A172 (cell line): ENCODE measurements at places on chromosomes 5 and 9.

DNA sequence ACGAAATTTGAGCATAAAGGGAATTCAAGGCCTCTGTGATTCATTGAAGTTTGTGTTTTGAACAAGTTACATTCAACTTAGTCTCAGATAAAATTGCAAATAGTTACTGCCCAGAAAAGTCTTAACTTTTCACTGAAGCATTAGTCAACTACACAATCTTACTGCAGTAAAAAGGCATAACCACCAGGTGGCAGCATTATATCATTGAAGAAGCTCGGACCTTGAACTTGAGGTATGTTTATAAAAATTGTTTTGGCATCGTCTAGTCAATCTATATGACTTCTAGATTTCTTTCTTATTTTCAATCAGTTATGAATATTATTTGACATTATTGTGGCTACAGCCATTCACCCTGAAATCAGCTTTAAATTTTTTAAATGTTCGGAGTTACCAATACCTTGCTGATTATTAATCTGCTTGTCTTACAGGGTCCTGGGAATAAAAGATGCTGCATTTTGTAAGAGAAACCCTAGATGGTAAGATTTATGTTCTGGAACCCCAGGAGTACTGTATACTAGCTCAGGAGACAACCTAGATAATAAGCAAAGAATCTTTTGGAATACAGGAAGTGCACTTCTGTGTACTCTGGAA lies 83.9 kb upstream of the GRAMD2B start:
- DNase-seq: peak; percentile 72

GRCh38 chr5:139205124-139205523 lies 7.0 kb upstream of the SIL1 start:
- DNase-seq: no peak

GRCh38 chr5:20618340-20618739 lies 630.3 kb upstream of the CDH18 start:
- no peak for DNase-seq

GRCh38 chr9:107033966-107034365 lies 171.0 kb downstream of the ZNF462 start:
- DNase-seq: no peak

DNA sequence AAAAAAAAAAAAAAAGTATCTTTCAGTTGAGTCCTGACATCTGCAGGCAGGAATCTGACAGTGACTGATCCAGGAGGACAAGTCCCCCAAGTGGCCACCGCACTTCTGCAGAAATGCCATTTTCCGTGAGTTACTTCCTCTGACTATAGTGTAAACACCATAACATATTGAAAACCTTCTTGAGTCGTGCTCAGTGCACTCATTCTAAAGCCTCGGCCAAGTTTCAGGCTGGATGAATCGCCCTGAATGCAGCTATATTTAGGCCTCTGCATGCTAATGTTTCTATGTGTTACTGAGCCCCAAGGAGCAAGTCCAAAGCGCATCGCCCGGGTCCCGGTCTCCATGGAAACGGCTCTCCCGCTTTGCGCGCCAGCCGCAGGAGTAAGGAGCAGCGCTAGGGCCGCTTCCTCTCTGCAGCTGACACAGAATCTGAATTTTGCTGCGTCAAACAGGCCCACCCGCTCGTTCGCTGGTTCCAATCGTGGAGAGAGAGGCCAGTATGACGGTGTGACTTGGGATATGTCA lies 335.4 kb downstream of the MSX2 start:
- peak; percentile 48 for DNase-seq

DNA sequence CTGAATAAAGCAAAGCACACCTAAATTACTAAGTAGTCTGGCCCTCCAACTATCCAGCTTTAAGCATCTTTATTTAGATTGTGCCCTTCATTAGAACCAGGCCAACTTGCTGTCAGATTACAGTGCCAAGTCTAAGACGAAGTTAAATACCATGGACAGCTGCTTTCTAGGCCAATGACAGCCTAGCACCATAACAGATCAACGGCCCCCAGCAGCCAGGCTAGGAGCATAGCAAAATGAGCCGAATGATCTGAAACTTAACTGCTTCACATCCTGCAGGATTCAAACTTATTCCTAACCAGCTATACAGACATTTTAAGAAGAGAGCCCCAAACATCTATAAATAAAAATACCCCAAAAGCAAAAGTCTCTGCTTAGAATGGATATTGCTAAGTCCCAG lies 6.8 kb downstream of the SLC24A2 start:
- DNase-seq: peak; percentile 43

DNA sequence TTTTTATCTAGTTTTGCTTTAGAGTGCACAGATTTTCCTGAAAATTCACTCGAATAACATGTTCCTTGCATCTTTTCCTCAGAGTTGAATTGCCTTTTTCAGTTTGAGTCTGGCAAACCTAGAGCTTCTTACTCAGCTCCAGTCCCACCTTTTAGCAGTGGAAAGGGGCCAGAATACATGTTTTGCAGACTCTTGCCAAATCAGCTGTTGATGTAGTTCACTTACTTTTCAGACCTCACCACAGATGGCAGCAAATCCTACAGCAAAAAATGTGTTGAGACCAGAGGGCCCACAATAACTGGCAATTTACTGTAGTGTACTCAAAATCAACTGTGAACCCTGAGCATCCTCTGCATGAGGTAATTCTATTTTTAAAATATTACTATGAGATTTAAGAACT lies 545.2 kb upstream of the ACO1 start:
- DNase-seq: peak; percentile 26

- DNase-seq: no peak
Observed at GRCh38 chr9:130191749-130192120, 19.5 kb downstream of the NCS1 start.

DNA sequence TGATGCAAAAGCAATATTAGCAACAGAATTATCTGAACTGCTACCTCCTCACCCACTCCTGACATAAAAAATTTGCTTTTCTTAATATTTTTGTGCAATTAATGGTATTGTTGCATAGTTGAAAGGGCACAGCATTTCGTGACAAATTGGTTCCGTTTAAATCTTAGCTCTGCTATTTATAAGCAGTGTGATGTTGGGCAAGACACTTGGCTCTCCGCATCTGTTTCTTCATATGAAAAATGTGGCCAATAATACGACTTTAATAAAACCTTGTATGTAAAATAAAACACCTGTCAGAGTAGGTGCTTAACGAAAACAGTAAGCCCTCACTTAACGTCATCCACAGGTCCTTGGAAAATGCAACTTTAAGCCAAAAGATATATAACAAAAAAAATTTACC lies 4.2 kb downstream of the TMEM167A start:
- no peak for DNase-seq

DNA sequence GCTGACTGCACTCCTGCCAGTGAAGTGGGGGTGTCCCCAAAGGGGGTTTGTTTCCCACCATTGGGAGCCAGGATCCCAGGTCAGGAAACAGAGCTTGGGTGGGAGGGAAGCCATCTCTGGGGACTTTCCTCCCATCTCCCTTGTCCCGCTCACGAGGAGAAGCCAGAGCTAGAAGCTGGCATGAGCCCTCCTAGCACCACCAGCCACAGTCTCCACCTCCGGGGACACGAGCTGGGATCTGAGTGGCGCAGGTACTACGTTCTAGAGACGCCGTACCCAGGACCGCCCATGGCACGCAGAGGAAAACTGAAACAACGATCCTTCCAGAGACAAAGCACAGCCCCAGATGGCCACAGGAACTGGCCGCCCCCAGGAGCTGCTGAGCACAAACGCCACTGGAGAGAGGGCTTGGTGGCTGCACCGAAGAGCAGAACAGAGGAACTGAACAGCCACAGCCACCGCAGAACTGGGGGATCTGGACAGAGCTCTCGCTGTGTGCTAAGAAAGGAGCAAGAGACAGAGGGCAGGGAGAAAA lies 29.8 kb downstream of the ADAMTS2 start:
- no peak for DNase-seq

- DNase-seq: no peak
Observed at GRCh38 chr9:23674016-23674585, 151.9 kb downstream of the ELAVL2 start.

DNA sequence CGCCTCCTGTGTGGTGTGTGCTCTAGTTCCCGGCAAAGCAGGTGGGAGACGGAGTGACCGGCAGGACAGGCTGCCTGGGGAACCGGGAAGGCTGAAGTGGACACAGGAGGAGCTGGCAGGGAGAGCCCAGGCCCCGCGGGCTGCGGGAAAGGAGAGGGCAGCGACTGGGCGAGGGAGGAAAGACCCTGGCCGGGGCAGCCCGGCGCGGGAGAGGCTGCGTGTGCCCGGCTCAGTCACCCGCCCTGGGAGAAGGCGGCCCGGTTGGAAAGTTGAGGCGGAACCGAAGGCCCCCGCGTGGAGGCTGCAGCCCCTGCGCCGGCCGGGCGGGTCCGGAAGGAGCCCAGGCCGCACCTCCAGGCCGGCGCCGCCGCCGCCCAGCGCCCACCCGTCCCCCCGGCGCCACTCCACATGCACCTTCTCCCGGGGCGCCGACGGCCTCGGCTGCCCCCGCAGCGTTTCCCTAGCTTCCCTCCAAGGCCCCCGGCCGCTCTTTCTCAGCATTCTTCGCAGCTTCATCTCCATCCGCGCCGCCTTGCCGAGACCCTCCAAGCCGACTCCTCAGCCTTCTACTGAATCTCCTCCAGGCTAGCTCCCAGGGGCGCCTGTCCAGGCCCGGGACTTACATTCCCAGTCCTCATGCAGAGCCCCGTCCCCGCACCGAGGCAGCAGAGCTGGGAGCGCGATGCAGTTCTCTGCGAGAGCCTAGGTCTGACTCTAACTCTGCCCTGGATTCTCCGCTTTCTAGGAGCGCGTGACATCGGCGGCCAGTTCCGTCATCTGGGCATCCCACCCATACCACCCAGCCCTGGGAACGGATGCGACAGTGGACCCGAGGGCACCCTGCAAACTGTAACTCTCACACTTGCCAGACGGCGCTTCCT lies 152.0 kb downstream of the ERCC6L2 start:
- DNase-seq: no peak

DNA sequence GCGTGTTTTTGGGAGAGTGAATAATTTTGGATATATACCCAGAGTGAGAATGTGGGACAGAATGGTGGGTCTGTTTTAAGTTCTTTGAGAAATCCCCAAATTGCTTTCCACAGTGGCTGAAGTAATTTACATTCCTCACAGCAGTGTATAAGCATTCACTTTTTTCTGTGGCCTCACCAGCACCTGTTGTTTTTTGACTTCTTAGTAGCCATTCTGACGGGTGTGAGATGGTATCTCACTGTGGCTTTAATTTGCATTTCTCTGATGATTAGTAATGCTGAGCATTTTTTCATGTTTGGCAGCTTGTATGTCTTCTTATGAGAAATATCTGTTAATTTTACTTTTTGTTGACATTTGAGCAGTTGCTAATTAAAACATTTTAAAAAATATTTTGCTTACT lies 9.4 kb upstream of the SPATA31D1 start:
- DNase-seq: no peak

- peak; percentile 35 for DNase-seq
Observed at GRCh38 chr9:1231998-1232919, 182.1 kb downstream of the DMRT2 start.

- no peak for DNase-seq
Observed at GRCh38 chr9:136640171-136641111, 22.3 kb upstream of the EGFL7 start.

- no peak for DNase-seq
Observed at GRCh38 chr5:94702729-94703128, 84.3 kb downstream of the SLF1 start.

DNA sequence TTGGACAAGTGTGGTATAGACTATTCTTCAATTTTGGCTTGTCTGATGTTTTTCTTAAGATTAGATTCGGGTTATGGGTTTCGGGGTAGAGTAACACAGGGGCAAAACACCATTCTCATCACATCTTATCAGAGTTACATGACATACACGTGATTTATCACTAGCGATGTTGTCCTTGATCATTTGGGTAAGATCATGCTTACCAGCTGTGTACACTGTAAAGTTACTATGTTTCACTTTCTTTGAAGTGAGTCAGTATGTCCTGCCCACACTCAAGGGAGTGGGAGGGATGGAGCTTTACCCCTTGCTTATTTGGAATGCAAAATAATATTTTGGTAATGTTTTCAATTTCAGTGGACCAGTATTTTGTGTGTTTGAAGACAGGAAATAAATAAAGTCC lies 101.8 kb upstream of the TAF11L2 start:
- DNase-seq: no peak

DNA sequence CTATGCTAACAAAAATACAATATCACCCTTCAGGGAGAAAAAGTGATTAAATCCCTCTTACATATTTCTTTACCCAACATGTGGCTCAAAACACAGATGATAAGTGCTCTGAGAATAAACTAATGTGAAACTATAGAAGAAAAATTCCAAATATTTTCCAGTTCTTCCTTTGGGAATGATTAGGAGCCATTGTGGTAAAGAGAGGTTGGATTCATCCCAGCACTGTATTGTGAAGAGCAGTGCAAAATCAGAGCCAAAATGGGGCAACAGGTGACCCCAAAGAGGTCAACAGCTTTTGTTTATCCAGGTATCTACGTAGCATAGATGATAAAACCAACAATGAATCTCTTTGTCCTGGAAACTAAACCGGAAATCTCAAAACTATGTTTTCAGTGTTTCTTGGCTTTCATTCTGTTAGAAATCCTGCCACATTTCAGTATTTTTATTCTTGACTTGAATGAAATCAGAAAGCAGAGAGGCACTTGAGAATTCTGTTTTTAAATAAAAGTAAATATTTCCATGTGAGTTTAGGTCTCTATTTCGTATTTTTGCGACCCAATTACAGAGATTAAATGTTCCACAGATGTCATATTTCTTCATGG lies 120.4 kb upstream of the FST start:
- peak; percentile 48 for DNase-seq

GRCh38 chr9:72477930-72478518 lies 43.4 kb upstream of the TMC1 start:
- DNase-seq: peak; percentile 85

- no peak for DNase-seq
Observed at GRCh38 chr9:81259896-81260295, 429.5 kb downstream of the TLE1 start.

GRCh38 chr5:43171451-43171850 lies 20.6 kb upstream of the NIM1K start:
- no peak for DNase-seq

- peak; percentile 61 for DNase-seq
Observed at GRCh38 chr5:141681695-141682641, at the start of gene ARAP3. TSS of gene ARAP3 (minus strand) at chr5:141682230. CDS start at chr5:141680486, 1,744 bp downstream.

DNA sequence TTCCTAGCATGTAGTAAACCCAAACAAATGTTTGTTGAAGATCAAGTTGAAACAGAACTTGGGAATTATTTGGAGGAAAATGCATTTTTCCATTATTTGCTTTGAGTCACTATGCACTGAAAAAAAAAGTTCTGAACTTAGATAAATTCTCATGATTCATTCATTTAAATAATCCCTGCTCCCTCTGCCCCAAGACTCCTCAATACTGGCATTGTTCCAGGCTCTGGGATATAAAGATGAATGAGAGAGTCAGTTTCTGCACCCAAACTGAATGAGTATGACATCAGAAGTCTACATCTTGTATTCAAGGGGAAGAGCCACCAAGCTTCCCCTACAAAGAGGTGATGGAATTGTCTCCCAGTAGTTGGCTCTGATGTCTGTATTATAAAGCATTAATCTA lies 123.9 kb downstream of the SEC61B start:
- peak; percentile 19 for DNase-seq
